Gastroesophageal sphincter (tissue), 4 donors: ENCODE measurements at places on chromosomes 3 and 15. TPM values are rescaled to one million over a fixed set of nuclear protein-coding genes. Genes with fewer than 3 reads are reported as not detected.

The UROC1 gene
- total RNA-seq, result not detected

The CLDN16 gene
- total RNA-seq, result not detected

DNA sequence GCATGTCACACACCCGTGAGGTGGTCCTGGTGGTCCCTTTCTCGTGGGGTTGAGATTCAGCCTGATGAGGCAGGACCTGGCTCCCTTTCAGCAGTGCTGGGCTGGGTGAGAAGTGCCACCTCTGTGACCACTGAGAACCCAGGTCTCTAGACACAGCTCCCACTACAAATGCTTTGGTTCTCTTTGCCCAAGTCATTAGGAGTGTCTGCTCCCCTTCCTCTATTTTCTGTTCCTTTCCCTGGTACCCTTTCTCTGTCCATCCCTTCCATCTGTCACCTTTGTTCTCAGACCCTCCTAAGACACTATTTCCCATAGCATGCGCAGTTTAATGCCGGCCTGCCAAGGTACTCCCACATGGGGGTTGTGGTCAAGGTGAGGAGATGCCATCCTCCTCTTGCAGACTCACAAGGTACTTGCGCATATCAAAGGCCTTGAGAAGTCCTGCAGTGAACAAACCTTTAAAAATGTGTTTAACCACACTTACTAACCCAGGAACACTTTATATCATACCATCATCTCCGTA is 297.7 kb downstream of the LRTM1 start:
- no peak for ATAC-seq

The TMEM39A gene
- total RNA-seq, result 29.6 TPM

The AGBL1 gene
- not detected for total RNA-seq

DNA sequence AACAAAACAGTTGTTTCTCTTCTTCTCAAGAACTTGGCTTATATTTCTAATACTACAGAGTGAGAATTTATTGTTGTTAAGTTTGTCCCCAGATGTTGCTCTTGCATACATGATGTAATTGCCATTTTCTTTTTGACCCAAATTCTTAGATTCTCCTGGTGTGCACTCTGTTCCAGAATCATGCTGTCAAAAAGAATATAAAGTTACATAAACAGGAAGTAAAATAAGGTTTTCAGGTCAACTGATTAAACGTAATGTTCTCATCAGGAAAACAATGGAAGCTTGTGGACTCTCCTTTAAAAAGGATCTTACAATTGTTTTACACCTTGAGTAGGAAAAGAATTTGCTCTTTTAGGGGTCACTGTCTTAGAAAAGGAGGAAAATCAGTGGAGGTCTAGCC is 121.8 kb downstream of the ADAM10 start:
- ATAC-seq, result no peak

The SLC24A5 gene
- not detected for total RNA-seq

- no peak for ATAC-seq
These were observed 167.3 kb downstream of the SQOR start for GRCh38 chr15:45802140-45802539.

The FYTTD1 gene
- 88.1 TPM for total RNA-seq
